Fibroblast of skin of back (primary cell): ENCODE measurements at places on chromosomes 3 and 15.
A peak's percentile ranks its signal among the peaks of the same experiment; 100 is the strongest.

GRCh38 chr3:179967622-179968021 is 69.1 kb downstream of the PEX5L start:
- peak; percentile 73 for DNase-seq

DNA sequence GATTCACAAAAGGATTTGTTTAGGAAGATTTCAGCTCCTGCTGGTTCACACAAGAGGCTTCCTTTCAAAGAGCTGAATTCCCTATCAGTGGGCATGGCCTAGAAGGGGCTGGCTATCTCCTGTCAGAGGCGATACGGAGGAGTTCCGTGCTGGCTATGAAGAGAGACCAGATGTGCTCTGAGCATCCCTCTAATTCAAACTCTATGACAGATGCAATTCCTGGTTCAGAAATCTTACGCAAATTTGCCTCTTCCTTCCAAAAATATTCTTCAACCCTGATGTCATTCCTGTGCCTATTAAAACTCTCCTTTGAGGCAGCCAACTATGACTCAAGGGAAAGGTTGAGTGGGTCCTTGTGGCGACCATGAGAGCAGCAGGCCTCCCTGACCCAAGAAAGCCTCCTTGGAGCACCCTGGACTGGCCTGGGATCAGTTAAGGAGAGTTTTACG is 139.3 kb upstream of the HES1 start:
- no peak for DNase-seq

DNA sequence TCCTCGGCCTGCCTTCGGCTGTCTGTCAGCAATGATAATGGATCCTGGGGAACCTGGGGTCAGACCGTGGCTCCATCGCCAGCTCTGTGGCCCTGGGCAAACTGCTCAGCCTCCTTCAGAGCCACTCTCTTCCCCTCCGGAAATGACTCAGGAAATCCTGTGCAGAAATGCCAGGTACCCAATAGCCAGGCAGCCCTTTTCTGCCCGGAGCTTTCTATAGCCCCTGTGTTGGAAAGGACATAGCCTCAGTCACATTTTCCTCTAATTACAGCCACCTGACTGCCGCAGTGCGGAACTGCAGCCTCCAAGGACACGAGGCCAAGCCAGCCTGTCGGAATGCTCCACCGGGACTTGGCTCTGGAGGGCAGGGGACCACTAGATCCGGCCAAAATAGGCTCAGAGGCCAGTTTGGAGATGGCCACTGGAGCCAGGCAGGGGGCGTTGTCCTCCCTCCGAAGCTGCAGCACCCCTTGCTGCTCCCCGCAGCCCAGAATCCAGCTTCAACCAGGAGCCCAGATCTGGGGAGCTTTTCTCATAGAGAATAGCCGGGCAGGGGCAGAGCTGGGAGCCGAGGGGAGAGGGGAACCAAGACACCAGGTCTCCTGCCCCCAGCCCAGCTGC is 11.6 kb upstream of the ZXDC start:
- DNase-seq: peak; percentile 21

DNA sequence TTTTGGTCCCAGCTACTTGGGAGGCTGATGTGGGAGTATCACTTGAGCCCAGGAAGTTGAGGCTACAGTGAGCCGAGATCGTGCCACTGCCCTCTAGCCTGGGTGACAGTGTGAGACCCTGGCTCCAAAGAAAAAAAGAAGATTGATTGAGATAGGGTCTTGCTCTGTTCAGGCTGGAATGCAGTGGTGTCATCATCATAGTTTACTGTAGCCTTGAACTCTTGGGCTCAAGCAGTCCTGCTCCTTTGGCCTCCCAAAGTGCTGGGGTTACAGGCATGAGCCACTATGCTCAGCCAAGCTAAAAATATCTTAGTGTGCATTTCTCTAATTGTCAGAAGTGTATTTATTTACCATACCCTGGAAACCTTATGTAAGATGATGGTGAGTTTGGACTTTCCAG is 43.9 kb downstream of the IGF1R start:
- no peak for DNase-seq

DNA sequence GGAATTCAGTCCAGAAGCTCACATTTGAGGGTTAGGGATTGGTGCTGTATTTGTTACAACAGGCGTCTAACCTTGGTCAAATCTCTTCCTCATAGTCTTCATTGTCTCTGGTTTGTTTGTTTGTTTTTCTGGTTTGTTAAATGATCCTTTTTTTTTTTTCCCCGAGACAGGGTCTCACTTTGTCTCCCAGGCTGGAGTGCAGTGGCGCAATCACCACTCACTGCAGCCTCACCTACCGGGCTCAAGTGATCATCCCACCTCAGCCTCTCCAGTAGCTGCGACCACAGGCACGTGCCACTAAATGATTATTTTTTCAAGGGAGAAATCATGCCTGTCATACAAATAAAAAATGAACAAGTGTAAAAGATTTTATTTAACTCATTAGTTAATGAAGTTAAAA is 14.3 kb upstream of the ADPGK start:
- no peak for DNase-seq

DNA sequence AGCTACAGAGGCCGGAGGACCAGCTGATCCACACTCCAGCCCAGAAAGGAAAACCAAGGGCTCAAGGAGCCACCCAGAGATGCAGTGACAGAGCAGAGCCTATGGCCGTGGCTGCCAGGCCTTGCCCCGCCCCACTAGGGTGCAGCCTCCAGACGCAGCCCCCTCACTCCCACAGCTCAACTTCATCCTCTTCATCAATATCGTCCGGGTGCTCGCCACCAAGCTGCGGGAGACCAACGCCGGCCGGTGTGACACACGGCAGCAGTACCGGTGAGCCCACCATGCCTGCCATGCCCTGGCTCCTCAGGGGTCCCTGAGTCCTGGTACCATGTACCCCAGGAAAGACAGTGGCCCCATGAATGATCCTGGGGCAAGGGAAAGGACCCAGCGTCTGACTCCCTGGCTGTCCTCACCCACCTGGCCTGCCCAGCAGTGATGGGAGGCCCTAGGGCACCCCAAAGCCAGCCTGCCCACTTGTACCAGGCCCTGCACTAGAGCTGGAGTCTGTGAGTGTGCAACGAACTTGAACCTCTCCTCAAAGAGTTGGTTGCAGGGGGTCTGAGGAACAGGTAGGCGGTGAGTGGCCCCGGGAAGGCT is 24.2 kb downstream of the PTH1R start:
- DNase-seq: no peak

- DNase-seq: no peak
Measured at GRCh38 chr3:141407825-141408224, 39.5 kb downstream of the ZBTB38 start.

DNA sequence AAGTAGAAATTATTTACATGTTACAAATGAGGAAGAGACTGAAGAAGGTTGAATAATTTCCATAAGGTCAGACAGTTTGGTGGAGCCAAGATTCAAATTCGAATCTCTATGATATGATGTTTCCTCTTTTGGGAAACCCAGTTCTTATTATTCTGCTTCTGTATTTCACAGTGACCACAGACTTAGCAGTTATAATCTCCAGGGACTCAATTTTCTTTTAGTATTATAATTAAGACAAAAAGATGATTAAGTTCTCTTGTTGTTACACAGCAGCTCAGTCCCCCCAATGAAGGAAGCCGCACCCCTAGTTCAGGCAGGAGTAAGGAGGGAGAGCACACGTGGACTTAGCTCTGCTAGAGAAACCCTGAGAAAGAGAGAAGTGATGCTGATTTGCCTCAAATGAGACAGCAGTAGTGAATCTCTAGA is 130.6 kb downstream of the CCNL1 start:
- no peak for DNase-seq

GRCh38 chr3:149270180-149270579 is 48.6 kb upstream of the CP start:
- DNase-seq: peak; percentile 80

- DNase-seq: peak; percentile 34
Measured at GRCh38 chr3:105465251-105465853, 98.6 kb downstream of the ALCAM start.

DNA sequence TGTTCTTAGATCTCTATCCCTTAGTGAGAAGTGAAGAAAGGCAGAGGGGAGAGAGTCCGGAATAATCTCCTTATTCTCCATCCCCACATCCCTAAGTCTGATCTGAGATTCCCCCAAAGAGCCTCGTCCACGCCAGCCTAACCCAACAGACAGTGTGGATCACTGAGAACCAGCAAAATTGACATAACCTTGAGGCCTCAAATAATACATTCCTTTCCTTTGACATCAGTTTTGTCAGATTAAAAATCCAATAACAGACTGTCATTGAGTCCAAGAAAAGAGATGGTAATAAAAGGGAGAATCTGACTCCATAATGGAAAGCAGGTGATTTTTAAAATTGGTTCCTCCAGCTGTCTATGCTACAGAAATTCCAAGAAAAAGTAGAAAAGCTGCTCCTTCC is 7.7 kb upstream of the SIAH2 start:
- DNase-seq: peak; percentile 37

- DNase-seq: peak; percentile 67
Measured at GRCh38 chr15:73305331-73306211, 63.2 kb downstream of the HCN4 start.

DNA sequence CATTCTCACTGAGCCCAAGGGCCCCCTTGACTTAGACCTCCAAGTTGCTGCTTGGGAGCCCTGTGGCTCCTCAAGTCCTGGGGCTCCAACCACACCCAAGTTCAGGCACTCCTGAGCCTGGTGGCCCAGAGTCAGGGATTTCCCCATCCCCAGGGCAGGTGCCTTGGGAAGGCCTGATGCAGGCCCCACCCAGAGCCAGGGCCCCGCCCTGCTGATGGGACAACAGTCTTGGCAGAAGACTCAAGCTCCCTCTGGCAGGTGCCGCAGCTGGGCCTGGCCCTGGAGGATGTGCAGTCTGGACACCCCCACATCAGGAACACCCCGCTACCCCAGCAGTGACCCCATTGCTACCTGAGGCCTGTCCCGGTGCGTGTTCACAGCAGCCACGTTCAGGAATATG is 17.7 kb upstream of the SHISA5 start:
- no peak for DNase-seq

DNA sequence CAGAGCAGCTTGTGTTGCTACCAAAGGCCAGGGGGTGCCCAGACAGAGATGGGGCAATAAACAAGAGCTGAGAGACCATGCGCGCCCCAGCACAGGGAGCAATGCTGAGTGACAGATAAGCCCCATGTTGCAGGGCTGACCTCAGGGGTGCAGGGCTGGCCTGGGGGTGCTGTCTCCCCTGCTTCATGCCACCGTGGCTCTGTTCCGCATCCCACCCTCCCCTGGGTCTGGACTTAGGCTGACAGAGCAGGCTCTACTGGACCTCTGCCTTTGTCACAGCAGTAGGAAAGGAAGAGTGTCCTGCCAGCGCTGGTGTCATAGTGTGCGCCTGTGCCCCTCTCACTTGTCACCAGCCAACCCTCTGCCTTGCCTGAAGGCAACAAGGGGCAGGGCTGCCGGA is 67.4 kb upstream of the IQSEC1 start:
- no peak for DNase-seq

GRCh38 chr3:85591451-85591850 is 632.7 kb downstream of the CADM2 start:
- no peak for DNase-seq

- DNase-seq: no peak
Measured at GRCh38 chr15:25800761-25801515, 62.2 kb downstream of the ATP10A start.

GRCh38 chr3:195895078-195895860 is 13.1 kb downstream of the TNK2 start:
- peak; percentile 76 for DNase-seq

DNA sequence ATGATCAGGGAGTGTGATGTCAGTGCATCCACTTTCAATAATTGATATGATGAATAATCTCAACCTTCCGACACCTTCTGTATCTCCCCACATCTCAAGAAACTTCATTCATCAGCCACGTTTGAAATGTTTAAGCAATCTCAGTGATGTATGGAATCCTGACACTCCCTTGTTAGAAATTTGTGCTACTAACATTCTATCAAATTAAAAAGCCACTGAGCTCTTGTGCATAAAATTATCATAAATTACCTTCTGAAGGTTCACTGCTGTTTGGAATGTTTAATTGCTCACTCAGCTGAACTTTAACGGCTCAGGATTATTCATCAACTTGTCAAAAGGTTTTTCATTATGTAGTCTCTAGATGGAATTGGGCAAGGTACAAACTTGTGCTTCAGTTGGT is 108.4 kb upstream of the DPH6 start:
- DNase-seq: no peak

DNA sequence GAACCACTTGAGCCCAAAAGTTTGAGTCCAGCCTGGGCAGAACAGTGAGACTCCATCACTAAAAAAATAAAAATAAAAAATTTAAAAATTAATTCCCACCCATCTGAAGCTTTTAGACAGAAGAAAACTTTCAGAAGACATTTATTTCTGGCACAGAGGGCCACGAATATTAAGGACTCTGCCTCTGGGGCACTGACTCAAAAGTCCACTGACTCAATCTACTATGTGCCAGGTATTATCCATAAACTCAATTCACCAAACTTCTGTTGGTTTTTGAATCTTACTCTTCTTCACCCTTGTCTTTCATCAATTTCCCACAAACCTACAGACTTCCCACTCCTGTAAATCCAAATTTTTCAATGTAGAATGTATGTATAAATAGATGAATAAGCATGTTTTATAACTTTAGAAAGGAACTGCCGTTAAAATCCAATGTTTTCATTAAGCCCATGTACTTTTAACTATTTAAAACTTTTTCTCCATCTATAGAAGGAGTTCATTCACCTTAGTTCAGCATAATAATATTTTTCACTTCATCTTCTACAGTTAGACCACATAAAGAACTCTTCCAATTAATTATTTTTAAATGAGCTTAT is 19.9 kb downstream of the ATP13A3 start:
- no peak for DNase-seq

DNA sequence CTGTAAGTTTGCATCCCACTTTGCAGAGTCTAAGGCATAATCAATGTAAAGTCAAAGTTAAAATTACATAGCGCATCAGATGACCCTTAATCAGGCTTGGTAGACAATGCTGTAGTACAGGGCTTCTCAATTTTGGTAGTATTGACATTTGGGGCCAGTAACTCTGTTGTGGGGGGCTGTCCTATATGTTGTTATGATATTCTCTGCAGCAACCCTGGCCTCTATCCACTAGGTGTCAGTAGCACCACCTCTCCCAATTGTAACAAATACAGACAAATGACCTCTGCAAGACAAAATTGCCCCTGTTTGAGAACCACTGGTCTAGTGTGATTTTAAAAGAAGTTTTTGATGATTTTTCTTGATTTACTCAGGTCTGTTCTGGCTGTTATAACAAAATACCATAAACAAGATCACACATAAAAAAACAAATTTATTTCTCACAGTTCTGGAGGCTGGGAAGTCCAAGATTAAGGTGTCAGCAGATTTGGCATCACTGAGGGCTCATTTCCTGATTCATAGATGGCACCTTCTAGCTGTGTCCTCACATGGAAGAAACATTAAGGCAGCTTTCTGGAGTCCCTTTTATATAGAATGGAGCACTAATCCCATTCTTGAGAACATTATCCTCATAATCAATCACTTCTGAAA is 37.6 kb upstream of the SLC9A9 start:
- DNase-seq: peak; percentile 54

DNA sequence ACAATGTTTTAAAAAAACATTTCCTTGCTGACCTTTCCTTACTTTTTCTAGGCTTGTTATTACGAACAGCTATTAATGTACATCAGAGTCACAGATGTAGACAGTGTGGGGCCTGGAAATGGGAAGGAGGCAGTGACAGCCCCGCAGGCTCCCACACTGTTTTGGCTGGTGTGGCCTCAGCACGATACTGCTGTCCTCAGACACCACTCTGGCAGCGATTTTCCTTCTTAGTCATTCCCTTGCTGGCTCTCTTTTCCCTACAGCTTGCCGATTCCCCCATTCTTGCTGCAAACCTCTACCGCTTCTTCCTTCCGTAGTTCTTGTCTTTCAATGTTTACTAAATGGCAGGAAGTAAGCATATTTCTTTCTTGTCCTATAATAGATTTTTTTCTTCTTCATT is 113.1 kb downstream of the ABI3BP start:
- DNase-seq: no peak
